Mucosa of descending colon (tissue), 3 donors: ENCODE measurements at places on chromosomes 13 and 19. TPM values are rescaled to one million over a fixed set of nuclear protein-coding genes. Genes with fewer than 3 reads are reported as not detected.
A peak's percentile ranks its signal among the peaks of the same experiment; 100 is the strongest.

GRCh38 chr19:9857076-9857721 is 22.1 kb downstream of the PIN1 start:
- DNase-seq: no peak

The CD70 gene
- total RNA-seq: not detected

GRCh38 chr19:46764817-46765291 is 18.6 kb upstream of the STRN4 start:
- peak; percentile 81 for DNase-seq

DNA sequence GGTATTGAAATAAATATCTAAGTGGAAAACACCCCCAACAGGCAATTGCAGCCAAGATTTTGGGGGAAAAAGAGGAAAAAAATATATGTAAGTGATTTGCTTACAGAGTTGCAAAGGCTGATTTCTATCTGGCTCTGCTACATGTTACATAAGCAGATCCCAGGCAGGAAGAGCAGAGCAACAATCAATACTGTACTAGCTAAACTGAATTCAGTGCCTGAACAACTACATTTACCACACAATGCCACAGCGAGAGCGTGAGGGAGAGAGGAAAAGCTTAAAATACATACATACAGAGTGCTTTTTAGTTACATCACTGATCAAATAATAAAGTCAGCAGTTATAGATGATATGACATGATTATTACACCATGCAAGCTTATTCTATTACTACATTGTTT is 665.6 kb upstream of the ARGLU1 start:
- DNase-seq: no peak

The DCLK1 gene
- total RNA-seq: 12.7 TPM

The KLK12 gene
- total RNA-seq: 1.0 TPM

DNA sequence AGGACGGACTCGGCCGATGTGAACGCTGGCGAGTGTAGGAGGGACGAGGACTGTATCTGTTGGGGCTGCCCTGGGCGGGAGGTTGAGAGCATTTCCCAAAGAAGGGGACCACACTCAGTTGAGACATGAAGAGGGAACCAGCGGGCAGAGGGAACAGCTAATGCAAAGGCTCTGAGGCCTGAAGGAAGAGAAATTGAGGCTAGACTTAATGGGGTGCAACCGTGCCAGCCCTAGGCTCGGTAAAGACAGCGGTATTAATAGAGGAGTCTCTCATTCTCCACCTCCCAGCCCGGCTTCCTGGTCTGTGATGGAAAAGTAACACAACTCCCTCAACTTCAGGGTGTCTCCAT is 1.1 kb downstream of the MPV17L2 start:
- DNase-seq: no peak

DNA sequence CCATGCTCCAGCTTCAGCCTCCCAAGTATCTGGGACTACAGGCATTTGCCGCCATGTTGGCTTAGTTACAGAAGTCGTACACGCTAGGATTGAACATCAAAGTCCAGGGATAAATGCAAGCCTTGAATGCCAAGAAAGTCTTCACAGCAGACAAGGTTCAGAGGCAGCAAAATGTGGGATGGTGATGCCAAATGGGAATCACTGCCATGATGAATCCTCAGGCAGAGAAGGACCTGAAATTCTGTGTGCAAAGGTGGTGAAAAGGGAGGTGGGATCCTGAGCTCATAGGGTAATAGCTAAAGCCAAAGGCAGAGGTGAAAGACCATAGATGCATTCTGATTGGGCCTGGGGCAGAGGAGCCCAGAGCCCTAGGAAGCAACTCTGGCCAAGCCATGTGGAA is 79.3 kb upstream of the STK24 start:
- DNase-seq: no peak
